ENCODE measurements at places on chromosomes 4 and X. TPM values are rescaled to one million over a fixed set of nuclear protein-coding genes. Genes with fewer than 3 reads are reported as not detected.

The GAB3 gene
- 7.7 TPM for total RNA-seq

The ADH1C gene
- 427 TPM for total RNA-seq

The SPACA5 gene
- total RNA-seq = not detected

The POU3F4 gene
- total RNA-seq = not detected

The PHKA1 gene
- total RNA-seq = 13.4 TPM

The ZMYM3 gene
- 4.9 TPM for total RNA-seq

The PTPN13 gene
- 12.9 TPM for total RNA-seq

The FGF2 gene
- 0.29 TPM for total RNA-seq

The EDNRA gene
- total RNA-seq = 19.6 TPM

The DAPP1 gene
- 72.4 TPM for total RNA-seq

The ZNF280C gene
- total RNA-seq = 3.5 TPM

GRCh38 chrX:41482154-41482850 is 35.2 kb downstream of the NYX start:
- DNase-seq = peak; percentile 55

DNA sequence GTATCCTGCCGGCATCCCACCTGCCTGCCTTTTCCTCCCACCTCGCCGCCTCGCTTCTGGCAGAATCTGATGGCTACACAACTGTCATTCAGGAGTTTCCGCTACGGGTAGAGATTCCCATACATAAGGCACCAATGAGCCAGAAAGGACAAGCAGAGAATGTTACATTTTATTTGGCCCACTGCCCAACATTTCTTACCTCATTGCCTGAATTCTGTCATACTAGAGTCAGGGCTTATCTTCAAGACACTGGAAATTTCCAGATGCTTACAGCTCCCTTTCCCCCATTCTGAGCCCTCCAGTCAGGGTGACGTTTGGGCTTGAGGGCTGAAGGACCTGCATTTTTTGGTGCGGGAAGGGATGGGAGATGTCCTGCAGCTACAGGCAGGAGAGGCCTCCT is 113.0 kb downstream of the NHS start:
- no peak for DNase-seq

GRCh38 chr4:125703443-125703842 is 388.7 kb downstream of the FAT4 start:
- DNase-seq = no peak

GRCh38 chr4:77450006-77450405 is 155.6 kb upstream of the CXCL13 start:
- no peak for DNase-seq

DNA sequence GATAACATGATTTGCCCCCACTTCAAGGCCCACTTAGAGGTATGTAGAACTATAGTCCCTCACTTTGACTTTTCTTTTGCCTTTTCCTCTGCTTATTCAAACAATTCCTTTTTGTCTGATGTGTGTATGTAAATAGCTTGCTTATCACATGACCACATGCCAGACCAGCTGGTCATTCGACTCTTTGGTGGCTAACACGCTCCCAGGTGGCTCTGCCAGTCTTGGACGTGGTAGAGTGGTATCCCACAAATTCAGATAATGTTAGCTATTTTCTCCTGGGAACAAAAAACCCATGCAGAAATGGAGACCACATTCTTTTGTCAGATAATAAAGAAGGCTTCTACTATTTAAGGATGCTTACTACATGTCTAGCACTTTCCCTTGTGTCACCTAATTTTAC is 47.9 kb downstream of the ARHGAP24 start:
- DNase-seq = no peak

- DNase-seq = no peak
Observed at GRCh38 chrX:108731153-108731552, 5.2 kb downstream of the IRS4 start.

DNA sequence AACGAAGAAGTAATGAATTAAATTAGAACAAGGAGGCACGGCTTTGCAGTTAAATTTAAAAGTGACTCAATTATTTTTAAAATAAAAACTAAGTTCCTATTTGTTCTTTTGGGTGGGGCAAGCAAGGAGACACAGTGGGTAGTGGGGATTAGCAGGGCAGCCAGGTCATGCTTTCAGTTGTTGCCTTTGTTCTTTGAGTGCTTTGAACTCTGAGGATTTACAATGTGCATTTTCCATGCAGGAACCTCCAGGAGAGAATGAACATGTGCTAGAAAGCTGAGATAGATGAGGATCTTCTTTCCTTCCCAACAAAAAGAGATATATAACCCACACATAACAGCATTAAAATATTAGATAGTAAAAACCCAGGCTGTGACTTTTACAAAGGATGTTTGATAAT is 420.4 kb upstream of the CTSO start:
- DNase-seq = peak; percentile 12

DNA sequence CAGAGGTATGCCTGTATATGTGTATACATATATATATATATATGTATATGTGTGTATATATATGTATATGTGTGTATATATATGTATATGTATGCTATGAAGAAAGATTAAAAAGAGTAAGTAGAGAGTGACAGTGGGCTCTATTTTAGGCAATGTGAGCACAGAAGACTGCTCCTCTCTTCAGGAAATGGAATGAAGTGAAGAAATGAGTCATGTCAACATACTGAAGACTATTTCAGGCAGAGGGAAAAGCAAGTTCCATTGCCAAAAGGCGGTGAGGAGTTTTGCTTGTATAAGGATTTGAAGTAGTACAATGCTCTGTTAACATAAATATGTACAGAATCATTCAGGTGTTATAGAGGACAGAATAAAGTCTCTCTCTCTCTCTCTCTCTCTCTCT is 773.2 kb upstream of the FTHL17 start:
- no peak for DNase-seq

- no peak for DNase-seq
Observed at GRCh38 chr4:1285790-1286553, 3.7 kb upstream of the MAEA start.

DNA sequence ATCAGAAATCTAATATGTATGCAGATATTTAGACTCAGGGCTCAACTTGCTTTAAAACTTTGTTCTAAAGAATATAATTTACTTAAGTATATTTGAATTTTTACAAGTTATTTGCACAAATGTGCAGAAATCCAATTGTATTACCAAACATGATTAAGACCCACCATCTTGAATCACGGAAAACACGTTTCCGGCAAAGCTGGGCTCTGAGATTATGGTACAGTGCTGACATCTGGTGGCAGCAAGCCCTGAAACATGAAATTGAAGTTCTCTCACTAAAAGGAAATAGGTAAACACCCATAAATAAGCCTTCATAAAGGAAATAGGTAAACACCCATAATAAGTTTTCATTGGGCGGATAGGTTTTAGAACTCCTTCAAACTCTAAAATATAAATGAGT is 98.3 kb upstream of the MAOA start:
- peak; percentile 86 for DNase-seq

- no peak for DNase-seq
Observed at GRCh38 chr4:152112190-152112589, 351.4 kb upstream of the GATB start.

DNA sequence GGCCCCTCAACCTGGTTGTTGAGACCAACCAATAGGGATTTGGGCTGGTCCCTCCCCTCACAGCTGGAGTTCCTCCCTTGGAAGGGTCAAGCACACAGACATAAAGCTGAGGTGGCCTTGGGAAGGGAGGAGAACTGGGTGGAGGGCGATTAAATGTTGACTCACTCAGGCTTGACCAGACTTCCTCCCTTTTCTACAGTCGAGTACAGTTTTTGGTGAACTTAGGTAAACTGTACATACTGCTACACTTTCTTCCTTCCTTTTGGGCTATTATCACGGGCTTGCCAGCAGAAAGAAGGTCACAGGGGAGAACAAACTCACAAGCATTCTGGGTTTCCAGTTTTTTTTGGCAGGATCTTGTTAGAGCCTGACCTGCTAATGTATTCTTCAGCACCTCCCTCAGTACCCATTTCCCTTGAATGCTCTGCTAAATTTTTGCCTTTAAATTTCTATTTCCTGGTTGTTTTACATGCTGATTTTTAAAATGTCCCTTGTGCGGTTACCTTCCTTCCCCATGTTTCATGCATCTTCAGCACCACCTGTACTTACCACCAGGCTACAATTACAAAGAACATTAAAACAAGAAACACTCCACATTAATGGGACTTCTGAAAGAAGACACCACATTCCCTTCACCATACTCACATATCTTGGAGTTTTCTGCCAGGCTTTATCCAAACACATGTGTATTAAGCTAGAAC is 135.2 kb upstream of the RASGEF1B start:
- peak; percentile 53 for DNase-seq

DNA sequence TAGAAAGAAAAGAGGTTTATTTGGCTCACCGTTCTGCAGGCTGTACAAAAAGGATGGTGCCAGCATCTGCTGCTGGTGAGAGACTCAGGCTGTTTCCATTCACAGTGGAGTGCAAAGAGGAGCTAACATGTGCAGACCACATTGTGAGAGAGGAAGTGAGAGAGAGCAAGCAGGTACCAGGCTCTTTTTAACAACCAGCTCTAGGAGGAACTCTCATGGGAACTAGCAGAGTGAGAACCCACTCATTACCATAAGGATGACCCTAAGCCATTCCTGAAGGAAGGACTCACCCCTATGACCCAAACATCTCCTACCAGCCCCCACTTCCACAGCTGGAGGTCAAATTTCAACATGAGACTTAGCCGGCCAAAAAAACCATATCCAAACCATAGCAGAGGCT is 158.6 kb upstream of the ADGRL3 start:
- DNase-seq = no peak

- no peak for DNase-seq
Observed at GRCh38 chr4:1295405-1296055, 5.8 kb downstream of the MAEA start.

DNA sequence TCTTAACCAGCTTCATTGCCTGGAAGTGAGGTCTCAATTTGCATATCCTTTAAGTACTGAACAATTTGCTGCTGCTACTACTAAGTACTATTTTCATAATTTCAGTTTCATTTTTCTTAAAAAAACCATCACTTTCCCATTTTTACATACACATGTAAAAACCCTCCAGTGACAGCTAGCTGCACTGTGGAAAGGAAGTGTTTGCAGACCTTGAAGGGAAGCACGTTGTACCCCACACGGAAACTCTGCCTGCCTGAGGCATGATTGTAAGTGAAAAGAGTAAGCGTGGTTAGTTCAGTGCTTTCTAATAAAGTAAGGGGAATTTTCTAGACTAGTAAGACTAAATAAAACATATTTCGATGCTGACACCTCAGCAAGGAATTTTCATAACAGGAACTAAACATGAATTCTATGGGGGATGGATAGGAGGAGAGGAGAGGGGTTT is 103.6 kb downstream of the RAPGEF2 start:
- peak; percentile 25 for DNase-seq

GRCh38 chr4:61201561-61201960 is 1.4 kb downstream of the ADGRL3 start:
- peak; percentile 42 for DNase-seq

- no peak for DNase-seq
Observed at GRCh38 chrX:19535476-19535875, 20.2 kb upstream of the MAP3K15 start.

GRCh38 chr4:128155874-128156456 is 94.9 kb downstream of the LARP1B start:
- no peak for DNase-seq

GRCh38 chr4:159283696-159284095 is 180.8 kb downstream of the RAPGEF2 start:
- no peak for DNase-seq

- DNase-seq = no peak
Observed at GRCh38 chr4:37759833-37760232, 66.7 kb upstream of the PGM2 start.

DNA sequence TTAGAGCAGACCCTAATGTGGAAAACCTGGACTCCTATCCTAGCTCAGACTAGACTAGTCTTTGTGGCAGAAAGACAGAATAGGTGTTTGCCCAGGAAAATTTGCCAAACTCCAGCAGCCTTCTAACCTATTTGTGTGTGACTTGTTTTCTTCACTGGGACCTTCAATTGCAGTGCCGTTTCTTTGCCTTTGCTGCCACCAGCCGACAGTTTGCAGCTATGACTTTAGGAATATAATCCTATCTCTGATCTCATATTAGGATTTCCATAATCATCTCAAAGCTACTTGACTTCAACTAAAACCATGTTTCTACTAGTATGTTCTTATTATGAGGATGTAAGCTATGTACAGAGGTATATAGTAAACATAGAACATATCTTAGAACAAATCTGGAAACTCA is 60.2 kb upstream of the PGAM4 start:
- peak; percentile 58 for DNase-seq

DNA sequence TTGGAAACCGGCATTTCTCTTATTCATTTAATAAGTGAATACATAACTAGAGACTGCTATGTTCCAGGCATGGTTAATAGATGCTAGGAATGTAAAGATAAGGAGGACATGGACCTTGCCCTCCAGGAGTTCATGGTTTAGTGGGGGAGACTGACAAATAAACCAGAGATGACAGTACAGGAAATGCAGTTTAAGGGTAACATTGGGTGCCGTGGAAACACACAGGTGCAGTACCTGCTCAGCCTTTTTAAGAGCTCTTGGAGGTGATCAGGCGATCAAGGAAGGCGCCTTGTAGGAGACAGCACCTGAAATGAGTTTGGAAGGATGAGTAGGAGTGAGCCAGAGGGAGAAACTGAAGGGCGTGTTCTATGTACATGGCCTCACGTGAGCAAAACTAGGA is 145.8 kb downstream of the AASDH start:
- DNase-seq = no peak

DNA sequence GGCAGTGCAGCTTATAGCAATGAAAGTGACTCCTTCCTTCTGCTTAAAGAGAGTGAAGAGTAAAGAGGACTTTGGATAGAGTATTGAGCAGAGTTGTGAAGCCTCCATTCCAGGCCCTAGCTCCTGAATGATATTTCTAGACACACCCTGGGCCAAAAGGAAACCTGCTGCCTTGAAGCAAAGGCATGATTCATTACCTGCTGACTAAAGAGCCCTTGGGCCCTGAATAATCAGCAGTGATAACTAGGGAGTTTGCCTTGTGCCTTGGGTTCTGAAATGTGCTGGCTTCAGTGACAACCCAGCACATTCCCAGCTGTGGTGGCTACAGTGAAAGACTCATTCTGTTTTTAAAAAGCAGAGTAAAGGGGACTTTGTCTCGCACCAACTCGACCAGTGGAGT is 49.2 kb downstream of the STPG2 start:
- DNase-seq = peak; percentile 26

DNA sequence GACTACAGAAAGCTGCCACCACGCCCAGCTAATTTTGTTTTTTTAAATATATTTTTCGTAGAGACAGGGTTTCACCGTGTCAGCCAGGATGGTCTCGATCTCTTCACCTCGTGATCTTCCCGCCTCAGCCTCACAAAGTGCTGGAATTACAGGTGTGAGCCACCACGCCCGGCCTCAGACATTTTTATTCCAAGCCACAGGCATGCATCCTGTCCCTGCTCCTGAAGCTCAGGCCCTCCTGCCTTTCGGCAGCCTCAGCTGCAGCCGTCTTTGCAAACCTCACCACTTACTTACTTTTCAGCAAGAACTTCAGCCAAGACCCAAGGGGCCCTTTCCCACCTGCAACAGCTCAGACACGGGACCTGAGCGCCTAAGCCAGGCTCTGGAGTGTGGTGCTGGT is 26.0 kb downstream of the FAM53A start:
- DNase-seq = no peak

GRCh38 chr4:113881256-113881655 is 98.2 kb downstream of the ARSJ start:
- DNase-seq = no peak

GRCh38 chr4:143224255-143224654 is 39.5 kb downstream of the USP38 start:
- DNase-seq = peak; percentile 4

Measured in stomach (tissue), 19 donors.